GM06990 (cell line): ENCODE measurements at places on chromosomes 13 and 19.

- no peak for DNase-seq
Measured at GRCh38 chr13:70415136-70415535, 306.9 kb upstream of the KLHL1 start.

- DNase-seq, result no peak
Measured at GRCh38 chr19:15274477-15274876, 42.2 kb upstream of the EPHX3 start.

DNA sequence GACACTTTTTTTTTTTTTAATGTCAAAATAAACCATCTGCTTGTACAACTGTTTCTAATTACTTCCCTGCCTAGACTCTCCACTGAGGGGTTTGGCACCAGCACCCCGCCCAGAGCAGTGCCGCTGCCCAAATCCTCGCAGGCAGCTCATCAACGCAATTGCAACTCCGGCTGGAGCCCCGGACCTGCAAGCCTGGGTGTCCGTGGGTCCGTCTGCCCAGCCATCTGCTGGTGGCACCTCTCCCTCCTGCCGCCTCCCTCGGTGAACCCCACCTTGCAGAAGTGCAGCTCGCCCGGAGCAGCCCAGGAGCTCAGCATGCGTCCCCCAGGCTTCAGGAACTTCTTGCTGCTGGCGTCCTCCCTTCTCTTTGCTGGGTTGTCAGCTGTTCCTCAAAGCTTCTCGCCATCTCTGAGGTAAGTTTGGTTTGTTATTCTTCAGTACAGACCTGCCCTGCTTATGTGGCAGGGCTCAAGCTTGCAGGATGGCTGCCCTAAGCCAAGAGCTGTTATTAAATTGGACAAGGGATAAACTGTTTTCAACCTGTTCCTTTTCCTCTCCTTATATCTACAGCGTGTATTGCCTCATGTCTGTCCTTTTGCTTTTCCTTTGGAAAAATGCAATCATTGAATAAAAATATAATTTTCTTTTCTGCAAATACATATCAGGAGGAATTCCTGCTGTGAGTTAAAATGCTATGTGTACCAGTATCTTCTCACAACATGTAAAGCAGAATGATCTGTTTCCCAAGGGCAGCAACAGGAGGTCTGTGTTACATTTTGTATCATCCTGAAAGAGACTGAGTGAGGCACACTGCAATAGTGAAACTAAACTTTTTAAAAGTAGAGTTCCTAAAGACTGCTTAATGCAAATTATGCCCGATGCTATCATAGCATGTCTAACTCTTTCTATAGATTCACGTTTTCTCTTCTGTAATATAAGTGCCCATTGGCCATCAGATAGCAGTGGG lies at the start of gene ITGBL1:
ITGBL1 (plus strand) TSS at position 157 of the 967 bp plus-strand sequence; CDS start at position 316, 159 bp downstream.
- no peak for DNase-seq

- DNase-seq, result no peak
Measured at GRCh38 chr13:38875186-38875875, 115.3 kb downstream of the STOML3 start.

DNA sequence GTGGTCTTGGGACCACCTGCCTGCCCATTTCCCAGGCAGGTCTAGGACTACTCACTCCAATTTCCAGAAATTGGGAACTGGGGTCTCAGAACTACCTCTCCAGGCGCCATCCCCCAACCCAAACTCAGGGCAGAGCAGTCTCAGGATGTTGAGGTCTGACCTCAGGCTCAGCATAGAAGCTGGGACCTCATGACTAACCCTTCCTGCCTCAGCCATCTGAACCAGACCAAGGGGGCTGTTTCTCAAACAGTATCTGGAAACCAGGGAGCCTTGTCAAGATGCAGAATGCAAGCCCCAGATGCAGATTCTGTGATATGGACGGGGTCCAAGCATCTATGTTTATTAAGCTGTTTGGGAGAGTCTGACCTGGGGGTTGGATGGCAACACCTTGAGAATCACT lies 1.3 kb downstream of the FBXW9 start:
- DNase-seq, result no peak

- no peak for DNase-seq
Measured at GRCh38 chr13:42384265-42384664, 112.3 kb downstream of the AKAP11 start.

- no peak for DNase-seq
Measured at GRCh38 chr19:50500753-50501151, 10.2 kb downstream of the JOSD2 start.
